WTC11 (cell line): ENCODE measurements at places on chromosomes 3 and 15. TPM values are rescaled to one million over a fixed set of nuclear protein-coding genes. Genes with fewer than 3 reads are reported as not detected.
A peak's percentile ranks its signal among the peaks of the same experiment; 100 is the strongest.

- DNase-seq, result no peak
These were observed 307.9 kb upstream of the CBLB start for GRCh38 chr3:106176734-106177133.

GRCh38 chr3:171159024-171159821 lies 132.7 kb upstream of the SLC2A2 start:
- DNase-seq, result no peak

GRCh38 chr15:77527164-77527778 lies 105.4 kb downstream of the LINGO1 start:
- DNase-seq, result peak; percentile 56

UBR1 gene
- total RNA-seq, result 17.2 to 18.9 TPM (median 17.9 TPM) in 3 replicates

GRCh38 chr15:68426116-68426515 lies 5.8 kb downstream of the ITGA11 start:
- no peak for DNase-seq

- no peak for DNase-seq
These were observed 22.0 kb downstream of the TMPRSS7 start for GRCh38 chr3:112056451-112056929.

BSN gene
- 1.7 to 2.8 TPM (median 2.4 TPM) in 3 replicates for total RNA-seq
